ENCODE measurements at places on chromosomes 7 and 10.
A peak's percentile ranks its signal among the peaks of the same experiment; 100 is the strongest.

DNA sequence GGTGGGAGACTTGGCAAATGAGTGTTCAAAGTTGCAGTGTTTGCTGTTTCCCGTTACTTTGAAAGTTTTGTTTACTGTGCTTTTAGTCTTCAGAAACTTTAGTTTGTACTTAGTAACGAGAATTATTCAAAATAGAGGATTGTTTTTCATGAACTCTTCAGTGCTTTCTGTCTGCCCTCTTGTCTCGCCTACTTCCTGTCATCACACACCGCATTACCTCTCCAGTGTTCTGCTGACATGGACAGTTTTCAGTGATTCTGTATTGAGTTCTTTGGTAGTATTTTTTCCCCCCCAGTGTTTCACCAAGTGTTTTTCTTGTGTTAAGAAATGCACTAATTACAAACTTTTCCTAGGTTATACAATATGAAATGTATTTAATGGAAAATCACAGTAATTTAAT, 207.0 kb downstream of the MLLT10 start:
- peak; percentile 16 for DNase-seq

- DNase-seq, result no peak
Measured at GRCh38 chr10:121481180-121481579, 117.1 kb downstream of the FGFR2 start.

- no peak for DNase-seq
Measured at GRCh38 chr7:106420210-106420609, 135.4 kb upstream of the NAMPT start.

- DNase-seq, result no peak
Measured at GRCh38 chr10:60535427-60535826, 145.8 kb upstream of the ANK3 start.

GRCh38 chr10:44958196-44958897, 1.3 kb upstream of the RASSF4 start:
- DNase-seq, result no peak

- no peak for DNase-seq
Measured at GRCh38 chr7:51666266-51666665, 349.7 kb upstream of the COBL start.

- DNase-seq, result no peak
Measured at GRCh38 chr10:77223526-77224460, 413.8 kb downstream of the KCNMA1 start.

DNA sequence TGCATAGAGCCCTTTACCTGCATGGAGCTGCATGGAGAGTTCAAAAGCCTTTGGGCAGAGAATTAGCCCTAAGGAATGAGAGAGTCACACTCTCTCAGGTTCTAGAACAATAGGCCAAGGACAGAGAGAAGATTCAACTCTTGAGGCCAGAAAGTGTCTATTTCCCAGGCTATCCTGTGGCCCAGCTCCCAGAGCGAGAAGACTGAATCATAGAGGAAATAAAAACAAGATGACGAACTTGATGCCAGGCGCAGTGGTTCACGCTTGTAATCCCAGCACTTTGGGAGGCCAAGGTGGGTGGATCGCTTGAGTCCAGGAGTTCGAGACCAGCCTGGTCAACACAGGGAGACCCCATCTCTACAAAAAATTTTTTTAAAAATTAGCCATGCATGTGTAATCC, 18.3 kb upstream of the PODXL start:
- no peak for DNase-seq

GRCh38 chr7:7736671-7737070, 18.3 kb upstream of the RPA3 start:
- no peak for DNase-seq

DNA sequence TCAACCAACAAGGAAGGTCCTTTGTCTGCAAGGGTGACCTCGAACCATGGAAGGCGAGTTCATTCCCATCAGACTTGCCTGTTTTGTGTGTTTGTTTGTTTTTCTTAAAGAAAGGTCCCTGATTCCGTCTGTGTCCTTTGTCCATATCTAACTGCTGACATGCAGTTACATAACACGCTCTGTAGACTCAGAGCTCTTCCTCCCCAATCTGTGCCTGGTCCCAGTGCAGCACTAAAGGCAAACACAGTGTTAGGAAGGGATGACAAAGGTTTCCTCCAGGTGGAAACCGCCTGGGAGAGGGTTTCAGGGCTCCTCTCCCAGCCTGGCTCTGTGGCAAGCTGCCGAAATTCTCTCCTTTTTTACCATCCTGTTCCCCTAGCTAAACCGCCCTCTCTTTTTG, 13.4 kb downstream of the JCAD start:
- no peak for DNase-seq

DNA sequence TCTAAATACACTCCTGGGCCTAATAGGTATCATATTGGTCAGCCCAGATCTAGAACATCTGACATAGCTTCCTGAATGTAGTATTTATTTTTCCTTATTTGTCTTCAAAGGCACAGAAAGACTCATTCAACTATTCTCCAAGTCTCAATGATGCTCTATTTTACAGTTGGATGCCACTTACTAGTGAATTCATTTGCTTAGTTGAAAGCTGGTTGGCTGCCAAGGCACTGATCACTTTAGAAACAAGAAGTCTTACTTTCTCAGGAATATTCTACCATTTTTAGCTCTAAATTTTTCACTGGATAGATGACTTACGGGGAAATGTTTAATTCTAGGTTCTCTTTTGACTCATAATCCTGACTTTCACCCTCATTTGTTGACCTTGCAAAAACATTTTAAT, 863.4 kb downstream of the SORCS1 start:
- DNase-seq, result no peak

DNA sequence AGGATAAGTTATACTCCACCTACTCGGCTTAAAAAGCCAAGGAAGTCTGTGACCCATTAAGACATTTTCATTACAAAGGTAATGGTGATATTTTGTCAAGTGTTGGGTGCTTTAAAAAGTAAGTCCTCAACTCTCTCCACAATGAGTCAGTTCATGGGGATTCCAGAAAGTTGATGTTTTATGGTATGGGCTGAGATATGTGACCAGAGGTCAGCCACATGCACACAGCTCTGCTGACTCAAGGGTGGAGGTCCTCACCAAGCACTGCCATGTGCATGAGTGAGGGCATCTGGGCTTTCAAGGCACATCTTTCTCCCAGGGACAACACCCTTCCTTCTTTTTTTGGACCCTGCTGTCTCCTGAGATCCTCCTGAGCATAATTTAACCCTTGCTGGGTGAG, 292.9 kb downstream of the PTEN start:
- DNase-seq, result no peak

DNA sequence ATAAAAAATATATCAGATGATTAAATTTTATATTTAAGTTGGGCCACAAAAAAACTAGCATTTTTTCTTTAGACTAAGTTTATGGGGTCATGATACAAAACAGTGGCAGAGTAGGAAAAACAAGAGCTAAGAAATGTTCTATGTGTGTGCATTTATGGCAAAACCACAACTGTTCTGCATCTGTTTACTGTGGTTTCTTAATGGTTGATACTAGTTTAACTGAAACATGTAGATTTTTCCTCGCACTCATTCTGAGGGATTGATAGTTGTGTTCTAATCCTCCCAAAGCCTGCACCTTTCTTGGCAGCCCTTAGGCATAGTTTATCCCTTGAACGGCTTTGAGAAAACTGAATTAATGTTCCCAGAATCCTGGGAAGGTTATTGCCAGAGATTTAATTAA, 66.6 kb upstream of the PHYHIPL start:
- no peak for DNase-seq

GRCh38 chr10:87603769-87604168, 55.9 kb upstream of the PAPSS2 start:
- DNase-seq, result no peak

DNA sequence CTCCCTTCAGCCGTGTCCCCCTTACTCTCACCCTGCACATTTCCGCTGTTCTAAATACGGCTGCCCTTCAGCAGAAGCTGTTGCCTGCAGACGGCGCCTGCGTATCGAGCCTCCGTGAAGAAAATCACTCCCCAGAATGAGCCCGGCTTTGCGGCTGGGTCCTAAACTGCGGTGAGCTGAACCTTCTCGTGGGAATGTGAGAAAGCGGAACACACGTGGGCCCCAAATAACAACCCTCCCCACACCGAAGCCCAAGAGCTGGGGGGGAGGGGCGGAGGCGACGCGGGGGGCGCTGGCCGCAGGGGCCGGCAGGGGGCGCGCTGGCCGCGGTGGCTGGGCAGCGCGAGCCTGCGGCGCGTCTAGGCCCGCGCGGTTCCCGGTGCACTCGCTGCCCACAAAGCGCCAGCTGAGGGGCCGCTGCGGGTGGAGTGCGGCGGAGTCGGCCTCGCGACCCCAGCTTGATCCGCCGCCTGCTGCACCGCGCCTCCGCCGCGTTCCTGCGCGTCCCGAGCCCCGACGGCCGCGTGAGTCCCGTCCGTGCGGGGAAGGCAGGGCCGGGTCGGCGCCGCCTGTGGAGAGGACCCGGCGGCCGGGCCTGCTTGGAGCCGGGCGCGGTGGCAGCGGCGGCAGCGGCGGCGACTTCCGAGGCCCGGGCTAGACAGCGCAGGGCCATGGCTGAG, at the start of gene ZNF398:
TSS of gene ZNF398 (plus strand) at position 382 of the 680 bp plus-strand sequence. CDS start at position 672, 290 bp downstream.
- peak; percentile 81 for DNase-seq

GRCh38 chr7:10436302-10436701, 537.4 kb upstream of the PHF14 start:
- no peak for DNase-seq

DNA sequence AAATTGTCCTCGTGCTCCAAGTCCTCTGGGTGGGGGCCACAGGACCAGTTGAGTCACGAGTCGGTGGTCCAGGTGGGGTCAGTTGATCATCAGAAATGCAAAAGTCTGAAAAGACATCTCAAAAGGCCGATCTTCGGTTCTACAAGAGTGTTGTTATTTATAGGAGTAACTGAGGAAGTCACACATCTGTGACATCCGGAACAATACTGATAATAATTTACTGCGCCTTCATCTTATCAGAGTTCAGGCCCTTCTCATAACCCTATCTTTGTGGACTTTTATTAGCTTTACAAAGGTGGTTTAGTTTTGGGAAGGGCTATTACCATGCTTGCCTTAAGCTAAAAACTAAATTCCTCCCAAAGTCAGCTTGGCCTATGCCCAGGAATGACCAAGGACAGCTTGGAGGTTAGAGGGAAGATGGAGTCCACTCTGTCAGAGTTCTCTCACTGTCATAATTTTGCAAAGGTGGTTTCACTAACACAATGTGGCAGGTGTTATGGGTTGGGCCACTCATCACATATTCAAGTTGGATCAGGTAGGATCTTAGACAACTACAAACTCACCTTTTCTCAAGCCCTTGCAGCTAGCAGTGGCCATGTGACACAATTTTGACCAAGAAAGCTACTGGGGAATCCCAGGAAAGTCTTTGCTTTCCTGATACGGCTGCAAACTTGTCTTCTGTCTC, 54.7 kb upstream of the CHST3 start:
- no peak for DNase-seq

GRCh38 chr7:6015917-6016652, 7.0 kb downstream of the AIMP2 start:
- DNase-seq, result no peak

DNA sequence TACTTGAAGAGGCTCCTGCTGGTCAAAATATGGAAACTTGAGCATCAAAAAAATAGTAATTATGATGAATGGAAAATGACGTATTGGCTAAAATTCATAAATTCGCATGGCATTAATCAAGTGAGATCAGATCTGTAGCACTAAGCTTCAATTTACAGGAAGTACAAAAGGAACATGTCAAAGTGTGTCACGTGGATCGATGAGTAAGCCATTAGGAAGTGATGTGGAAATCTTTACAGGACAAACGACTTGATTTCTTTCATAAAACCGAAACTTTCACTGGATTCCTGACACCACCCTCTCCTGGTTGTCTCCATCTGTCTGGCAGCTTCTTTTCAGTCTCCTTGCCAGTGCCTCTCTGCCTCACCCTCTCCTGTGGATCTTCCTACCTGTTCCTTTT, 25.8 kb downstream of the AKR1C8 start:
- no peak for DNase-seq

DNA sequence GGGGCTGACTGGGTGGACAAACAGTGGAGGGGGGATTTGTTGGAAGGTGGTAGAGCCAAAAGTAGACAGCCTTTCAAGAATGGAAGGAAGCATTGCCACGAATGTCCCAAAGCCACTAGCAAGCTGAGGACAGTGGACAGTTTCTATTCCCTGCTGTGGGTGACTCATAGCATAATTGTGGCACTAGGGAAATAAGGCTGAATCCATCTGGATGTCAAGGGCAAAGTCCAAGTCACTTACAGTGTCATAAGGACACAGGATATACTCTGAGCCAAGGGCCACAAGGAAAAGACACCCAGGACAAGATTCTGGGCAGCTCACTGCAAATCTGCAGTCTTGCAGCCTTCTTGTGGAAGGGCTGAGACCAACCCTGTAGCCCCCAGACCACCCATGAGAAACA, 79.7 kb downstream of the FRMPD2 start:
- no peak for DNase-seq

- DNase-seq, result no peak
Measured at GRCh38 chr10:110388687-110389052, 84.0 kb upstream of the SMNDC1 start.

- no peak for DNase-seq
Measured at GRCh38 chr10:70832221-70832620, 16.5 kb downstream of the SGPL1 start.

DNA sequence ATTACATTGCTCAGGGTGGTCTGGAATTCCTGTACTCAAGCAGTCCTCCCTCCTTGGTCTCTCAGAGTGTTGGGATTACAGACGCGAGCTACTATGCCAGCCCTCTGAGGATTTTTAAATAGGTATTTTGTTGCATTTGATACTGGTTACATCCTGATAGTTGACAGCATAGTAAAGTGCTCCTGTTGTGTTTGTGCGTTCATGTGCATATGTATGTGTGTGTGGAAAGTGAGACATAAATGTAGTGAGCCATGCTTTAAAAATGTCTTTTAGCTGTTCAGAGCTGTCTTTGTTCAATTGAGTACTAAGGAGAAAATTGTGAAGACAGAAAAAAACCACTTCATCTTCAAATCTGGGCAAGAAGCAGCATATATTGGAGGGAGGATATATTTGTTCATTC, 27.8 kb downstream of the ZNRF2 start:
- no peak for DNase-seq

- no peak for DNase-seq
Measured at GRCh38 chr7:105764506-105764905, 111.9 kb downstream of the ATXN7L1 start.

Data from activated naive CD4-positive, alpha-beta T cell treated with Interleukin-2 at 50 U/mL for 16 hours (primary cell).